ENCODE measurements at places on chromosomes 3 and 15.

DNA sequence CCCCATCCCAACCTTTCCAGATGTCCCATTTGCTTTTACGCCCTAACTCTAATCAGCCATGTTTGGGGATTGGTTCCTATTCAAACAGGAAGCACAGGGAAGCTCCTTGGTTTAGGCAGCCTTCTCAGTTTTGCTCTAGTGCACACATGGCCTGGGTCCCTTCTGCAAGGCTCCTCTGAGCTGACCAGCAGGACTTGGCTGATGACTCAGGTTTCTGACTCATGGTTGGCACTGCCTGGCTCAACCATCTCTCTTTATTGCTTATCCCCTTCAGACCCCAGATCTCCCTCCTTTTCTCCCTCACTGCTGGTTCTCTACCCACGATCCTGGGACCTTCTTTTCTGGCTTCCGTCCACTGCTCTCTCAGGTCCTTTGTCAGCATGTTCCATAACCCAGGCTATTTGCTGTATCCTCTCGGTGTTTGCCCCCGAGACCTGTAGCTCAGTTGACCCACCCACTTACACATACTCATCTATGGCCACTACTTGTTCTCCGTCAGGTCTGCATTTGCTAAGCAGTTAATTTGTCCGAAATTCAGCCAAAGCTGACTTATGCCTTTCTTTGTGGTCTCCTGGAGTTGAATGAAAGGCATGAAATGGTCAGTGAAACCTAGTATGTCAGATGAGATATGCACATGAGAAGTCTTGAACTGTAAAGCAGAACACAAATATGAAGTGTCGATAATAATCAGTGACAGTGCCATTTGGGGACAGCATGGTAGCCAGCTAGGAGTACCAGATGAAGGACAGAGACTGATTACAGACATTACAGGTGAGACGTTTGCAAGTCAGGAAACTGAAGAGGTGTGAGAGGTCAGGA, 323.5 kb upstream of the ROPN1 start:
- DNase-seq = no peak

GRCh38 chr15:64731012-64731804, 44.2 kb downstream of the RBPMS2 start:
- peak; percentile 91 for DNase-seq

- DNase-seq = peak; percentile 63
Observed at GRCh38 chr15:75049392-75049791, 26.0 kb downstream of the PPCDC start.

DNA sequence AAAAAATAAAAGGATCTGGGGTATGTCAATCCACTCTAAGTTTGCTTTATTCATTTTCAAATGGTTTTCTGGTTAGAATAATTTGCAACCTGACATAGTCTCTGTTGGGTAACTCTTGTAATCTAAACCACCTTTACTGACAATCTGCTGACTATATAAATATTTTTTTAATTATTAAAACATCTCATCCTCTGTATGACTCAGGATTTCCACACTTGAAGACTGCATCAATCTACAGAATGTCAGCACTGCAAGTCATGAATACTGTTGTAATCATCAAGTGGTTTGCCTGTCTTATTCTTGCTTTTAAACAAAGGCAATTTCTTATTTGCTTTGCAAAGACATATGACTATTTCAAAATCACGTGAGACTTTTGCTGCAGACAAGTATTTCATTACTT, 42.1 kb downstream of the VGLL3 start:
- no peak for DNase-seq

- DNase-seq = no peak
Observed at GRCh38 chr3:146823622-146824021, 218.5 kb upstream of the PLSCR5 start.

Data from transverse colon (tissue), 4 donors.